ENCODE measurements at places on chromosomes 7 and 10. TPM values are rescaled to one million over a fixed set of nuclear protein-coding genes. Genes with fewer than 3 reads are reported as not detected.

TMED4 gene
- total RNA-seq, result 78.5 TPM

CRHR2 gene
- total RNA-seq, result not detected

C10orf71 gene
- total RNA-seq, result not detected

HOXA7 gene
- not detected for total RNA-seq

PNLIP gene
- not detected for total RNA-seq

TMEM213 gene
- 0.33 TPM for total RNA-seq

CALHM3 gene
- not detected for total RNA-seq
